Mucosa of descending colon (tissue), 3 donors: ENCODE measurements at places on chromosomes 13 and 19. TPM values are rescaled to one million over a fixed set of nuclear protein-coding genes. Genes with fewer than 3 reads are reported as not detected.
A peak's percentile ranks its signal among the peaks of the same experiment; 100 is the strongest.

- DNase-seq, result peak; percentile 59
Observed at GRCh38 chr19:55678121-55678671, 3.2 kb downstream of the EPN1 start.

DNA sequence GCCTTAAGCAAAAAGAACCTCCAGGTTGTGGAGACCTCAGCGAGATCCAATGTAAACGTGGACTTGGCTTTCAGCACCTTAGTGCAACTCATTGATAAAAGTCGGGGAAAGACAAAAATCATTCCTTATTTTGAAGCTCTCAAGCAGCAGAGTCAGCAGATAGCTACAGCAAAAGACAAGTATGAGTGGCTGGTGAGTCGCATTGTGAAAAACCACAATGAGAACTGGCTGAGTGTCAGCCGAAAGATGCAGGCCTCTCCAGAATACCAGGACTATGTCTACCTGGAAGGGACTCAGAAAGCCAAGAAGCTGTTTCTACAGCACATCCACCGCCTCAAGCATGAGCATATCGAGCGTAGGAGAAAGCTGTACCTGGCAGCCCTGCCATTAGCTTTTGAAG, 58.5 kb downstream of the ARHGAP35 start:
- DNase-seq, result no peak

DNA sequence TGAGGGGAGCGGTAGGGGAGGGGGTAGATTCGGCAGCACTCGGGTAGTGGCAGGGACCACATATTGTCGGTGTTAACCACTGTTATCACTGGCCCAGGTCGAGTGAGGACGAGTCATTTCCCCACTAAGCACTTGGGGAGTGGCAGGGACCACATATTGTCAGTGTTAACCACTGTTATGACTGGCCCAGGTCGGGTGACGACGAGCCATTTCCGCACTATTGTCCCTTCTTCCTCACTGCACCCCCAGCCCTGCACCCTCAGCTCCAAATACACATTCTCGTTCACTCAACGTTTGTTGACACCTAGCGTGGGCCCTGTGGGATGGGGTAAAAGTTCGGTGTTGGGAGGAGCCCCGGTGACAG, 467 bp upstream of the CLN5 start:
- DNase-seq, result no peak

DNA sequence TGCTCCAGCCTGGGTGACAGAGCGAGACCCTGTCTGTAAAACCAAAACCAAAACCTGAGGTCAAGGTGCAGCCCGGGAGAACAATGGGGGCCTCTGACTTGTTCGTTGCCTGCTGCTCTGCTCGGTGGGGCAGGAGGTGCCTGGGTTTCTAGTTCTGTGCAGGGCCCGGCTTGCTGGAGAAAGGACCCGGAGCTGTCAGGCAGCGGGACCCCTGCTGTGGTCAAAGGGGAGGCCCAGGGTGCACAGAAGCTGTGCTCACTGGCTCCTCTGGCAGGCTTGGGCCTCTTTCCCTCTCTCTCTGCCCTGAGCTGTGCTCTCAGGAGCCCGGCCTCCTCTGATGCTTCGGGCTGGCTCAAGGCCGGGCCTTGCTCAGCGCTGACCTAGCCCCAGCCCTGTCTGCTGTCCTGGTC, 3.5 kb downstream of the LRP3 start:
- no peak for DNase-seq

ACP7 gene
- total RNA-seq, result not detected

- no peak for DNase-seq
Observed at GRCh38 chr13:43545317-43545874, 241.4 kb downstream of the ENOX1 start.

ZNF728 gene
- 3.4 TPM for total RNA-seq

DNA sequence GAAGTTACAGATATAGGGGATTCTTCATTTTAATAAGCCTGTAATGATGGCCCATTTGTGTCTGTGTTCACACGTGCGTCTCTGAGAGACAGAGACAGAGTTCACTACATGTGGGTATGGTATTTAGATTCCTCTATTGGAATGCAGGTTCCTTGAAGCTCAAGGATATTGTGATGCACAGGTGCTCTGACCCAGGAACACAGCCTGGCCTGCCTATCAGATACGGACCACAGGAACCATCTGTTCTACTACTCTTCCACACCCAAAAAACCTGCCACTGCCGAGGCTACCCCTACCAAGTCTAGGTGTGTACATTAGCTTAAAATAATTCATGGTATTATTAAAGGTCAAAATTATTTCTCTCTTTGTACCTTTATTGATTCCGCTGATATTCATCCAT, 289.2 kb downstream of the ATP8A2 start:
- DNase-seq, result no peak

DNA sequence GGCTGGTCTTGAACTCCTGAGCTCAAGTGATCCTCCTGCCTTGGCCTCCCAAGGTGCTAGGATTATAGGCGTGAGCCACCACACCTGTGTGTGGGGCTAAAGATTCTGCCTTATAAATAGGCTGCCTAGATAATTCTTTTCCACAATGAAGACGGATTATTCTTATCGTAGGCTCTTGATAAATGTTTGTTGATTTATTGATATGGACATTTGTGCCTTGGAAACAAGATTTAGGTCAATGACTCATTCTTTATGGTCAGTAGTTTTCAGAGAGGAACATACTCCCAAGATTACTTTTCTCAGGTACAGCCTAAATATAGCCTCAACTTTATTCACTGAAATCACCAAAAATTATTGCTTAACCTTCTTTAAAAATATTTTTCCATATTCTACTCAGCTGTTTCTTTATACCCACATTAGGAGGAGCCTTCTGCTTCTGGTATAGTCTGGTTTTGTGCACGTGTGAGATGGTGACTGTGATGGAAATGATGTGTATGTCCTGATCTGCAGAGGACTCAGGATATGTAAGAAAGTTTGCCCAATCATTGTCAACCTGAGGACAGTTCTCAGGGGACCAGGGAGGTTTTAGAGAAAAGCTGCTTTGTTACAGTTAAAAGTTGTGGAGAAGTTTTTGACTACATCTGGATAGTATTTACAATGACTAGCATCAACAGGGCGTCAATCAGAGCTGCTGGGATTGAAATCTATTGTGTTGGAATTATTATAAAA, 208.9 kb downstream of the DNAJC15 start:
- DNase-seq, result no peak

DNA sequence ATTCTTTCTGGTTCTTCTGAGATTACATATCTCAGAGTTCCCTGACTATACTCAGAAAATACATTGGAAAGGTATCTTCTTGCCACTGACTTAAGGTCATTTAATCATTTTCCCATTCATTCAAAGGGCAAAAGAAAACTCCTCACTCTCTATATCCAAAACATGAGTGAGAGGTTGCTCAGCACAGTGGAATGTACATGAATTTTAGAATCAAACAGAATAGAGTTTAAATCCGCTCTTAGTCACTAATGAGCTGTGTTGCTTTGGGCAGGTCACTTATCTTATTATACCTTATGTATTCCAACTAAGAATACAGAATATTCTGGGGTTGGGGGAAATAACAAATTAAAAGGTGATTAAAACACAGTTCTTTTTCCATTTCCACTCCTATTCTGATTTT, 452.6 kb upstream of the KLF12 start:
- DNase-seq, result no peak

CYP2A6 gene
- total RNA-seq, result not detected

GRCh38 chr13:75452564-75452963, 29.4 kb downstream of the TBC1D4 start:
- no peak for DNase-seq

- DNase-seq, result peak; percentile 84
Observed at GRCh38 chr13:94674609-94675348, 37.6 kb downstream of the SOX21 start.

EDNRB gene
- 6.8 TPM for total RNA-seq

DNA sequence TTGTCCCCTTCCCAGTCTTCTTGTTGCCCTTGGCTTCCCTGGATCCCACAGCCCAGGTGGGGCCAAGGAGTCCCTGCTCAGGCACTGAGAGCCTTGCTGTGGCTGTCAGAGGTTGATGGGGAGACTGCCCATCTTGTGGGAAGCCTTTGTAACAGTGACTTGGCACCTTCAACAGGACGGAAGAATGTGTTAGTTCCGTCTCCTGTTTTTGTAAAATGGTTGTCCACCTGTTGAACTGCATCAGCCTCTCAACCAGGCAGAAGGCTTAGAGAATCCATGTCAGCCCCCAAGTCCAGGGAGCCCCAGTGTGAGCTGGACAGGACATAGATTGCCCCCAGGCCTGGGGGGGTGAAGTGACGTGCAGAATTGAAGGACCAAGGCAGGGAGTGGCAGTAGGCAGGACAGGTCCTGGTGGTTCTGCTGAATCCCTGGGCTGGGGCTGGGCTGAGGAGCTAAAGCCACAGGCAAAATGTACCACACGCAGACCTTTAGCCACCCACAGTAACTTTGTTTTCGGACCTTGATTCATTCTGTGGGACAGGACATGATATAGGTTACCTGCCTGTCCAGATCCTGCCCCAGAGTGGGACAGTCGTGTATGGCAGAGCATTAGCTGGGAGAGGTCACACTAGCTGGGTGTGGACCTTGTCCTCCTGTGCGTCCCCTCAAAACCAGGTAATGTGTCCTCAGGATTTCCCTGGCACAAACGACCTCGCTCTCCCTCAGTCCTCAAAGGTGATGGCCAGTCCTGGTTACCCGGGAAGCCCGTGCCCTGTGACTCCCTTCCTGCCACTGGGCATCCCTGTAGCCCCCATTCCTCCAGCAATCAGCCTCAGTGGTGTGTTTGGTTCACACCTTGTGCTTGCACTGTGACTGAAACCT, 47.0 kb downstream of the GATAD2A start:
- DNase-seq, result peak; percentile 55

- DNase-seq, result no peak
Observed at GRCh38 chr19:50551715-50552187, 16.5 kb downstream of the LRRC4B start.

SYT3 gene
- 1.2 TPM for total RNA-seq

DNA sequence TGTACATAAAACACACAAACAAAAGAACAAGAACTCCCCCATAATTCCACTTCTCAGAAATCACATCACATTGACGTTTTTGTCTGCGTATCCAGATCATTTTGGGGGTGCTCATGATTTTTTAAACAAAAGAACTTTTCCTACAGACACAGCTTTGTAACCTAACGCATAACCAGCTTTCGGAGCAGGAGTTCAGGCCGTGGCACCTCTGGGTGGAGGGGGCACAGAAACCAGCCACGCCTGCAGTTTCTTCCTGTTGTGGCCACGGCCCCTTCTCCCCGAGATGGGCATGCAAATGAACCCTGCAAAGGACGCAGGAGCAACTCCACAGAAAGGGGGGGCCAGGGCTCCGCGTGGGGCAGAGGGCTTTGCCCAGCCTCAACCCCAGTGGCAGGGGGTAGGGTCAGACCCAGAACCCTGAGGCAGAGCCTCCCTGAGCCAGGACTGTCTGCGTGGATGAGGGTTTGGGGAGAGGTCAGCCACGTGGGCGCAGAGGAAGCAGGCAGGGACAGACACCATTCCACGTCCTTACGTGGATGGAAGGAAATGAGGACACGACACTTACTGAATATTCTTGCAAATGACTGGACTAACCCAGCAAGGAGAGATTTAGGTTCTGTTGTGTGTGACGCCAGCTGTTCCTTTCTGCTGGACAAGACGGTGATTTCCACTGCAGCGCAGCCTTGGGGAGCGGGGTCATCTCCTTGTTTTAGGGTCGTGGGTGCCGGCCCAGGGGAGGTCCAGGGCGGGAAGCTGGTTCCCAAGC, 64.4 kb downstream of the RASA3 start:
- DNase-seq, result no peak

- DNase-seq, result peak; percentile 72
Observed at GRCh38 chr19:58033741-58034476, at the start of gene ZSCAN1. TSS of gene ZSCAN1 (plus strand) at chr19:58034025. CDS start at chr19:58037837, 3,812 bp downstream.

- no peak for DNase-seq
Observed at GRCh38 chr19:35816262-35816661, 3.6 kb upstream of the PRODH2 start.

GRCh38 chr13:114004420-114005205, 30.7 kb upstream of the C13orf46 start:
- DNase-seq, result peak; percentile 22

PSG3 gene
- not detected for total RNA-seq

CYP4F2 gene
- 1.6 TPM for total RNA-seq

CEACAM20 gene
- total RNA-seq, result 1.3 TPM

- no peak for DNase-seq
Observed at GRCh38 chr19:2076526-2076944, 19.6 kb downstream of the MOB3A start.

DNA sequence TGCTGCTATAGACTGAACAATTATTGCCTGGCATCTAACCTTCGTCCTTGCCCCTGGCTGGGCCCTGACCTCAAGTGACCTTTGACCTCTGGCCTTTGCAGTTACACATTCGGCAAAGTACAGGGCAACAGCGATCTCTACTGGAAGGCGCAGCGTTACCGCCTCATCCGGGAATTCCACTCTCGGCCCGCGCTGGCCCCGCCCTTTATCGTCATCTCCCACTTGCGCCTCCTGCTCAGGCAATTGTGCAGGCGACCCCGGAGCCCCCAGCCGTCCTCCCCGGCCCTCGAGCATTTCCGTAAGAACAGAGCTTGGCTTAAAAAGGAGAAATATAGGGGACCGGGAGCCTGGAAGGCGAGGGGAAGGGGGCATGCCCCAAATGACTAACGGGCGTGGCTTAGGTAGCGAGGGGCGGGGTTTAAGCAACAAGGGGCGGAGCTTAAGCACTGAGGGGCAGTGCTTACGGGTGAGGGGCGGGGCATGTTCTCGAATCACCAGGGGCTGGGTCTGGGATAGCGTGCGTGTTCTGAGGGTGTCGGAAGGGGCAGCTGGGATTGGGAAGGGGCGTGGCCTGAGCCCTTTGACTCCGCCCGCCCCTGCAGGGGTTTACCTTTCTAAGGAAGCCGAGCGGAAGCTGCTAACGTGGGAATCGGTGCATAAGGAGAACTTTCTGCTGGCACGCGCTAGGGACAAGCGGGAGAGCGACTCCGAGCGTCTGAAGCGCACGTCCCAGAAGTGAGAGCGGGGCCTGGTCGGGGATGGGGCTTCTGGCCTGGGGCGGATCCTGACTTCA, 52.7 kb downstream of the TRPM4 start:
- peak; percentile 61 for DNase-seq

GRCh38 chr19:18156841-18157464, 4.0 kb downstream of the PIK3R2 start:
- DNase-seq, result peak; percentile 96

DNA sequence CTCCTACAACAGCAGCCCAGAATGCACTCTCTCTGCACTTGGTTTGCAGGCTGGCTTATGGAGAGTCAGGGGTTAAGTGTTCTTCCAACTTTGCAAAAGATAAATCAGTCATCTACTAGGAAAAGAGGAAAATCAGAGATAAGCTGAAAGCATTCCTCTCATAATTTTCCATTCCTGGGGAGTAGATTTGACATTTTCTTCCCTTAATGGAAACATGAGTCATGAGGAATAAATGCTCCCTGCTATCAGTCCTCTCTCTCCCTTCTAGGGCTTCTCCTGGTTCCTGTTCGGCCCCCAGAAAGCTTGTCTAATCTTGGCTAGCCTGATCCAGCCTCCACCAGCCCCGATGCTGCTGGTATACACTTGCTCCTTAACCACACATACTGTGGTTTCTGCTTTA, 28.4 kb upstream of the ENOX1 start:
- no peak for DNase-seq

VN1R2 gene
- total RNA-seq, result not detected

- DNase-seq, result no peak
Observed at GRCh38 chr19:892243-892893, 619 bp downstream of the MED16 start.

GRCh38 chr19:49490287-49491029, 3.0 kb downstream of the RPL13A start:
- DNase-seq, result no peak
